ENCODE measurements at places on chromosomes 4 and X. TPM values are rescaled to one million over a fixed set of nuclear protein-coding genes. Genes with fewer than 3 reads are reported as not detected.

Gene KLB
- total RNA-seq: 0.08 TPM

Gene VCX
- total RNA-seq: not detected

Gene PPEF2
- total RNA-seq: not detected

Gene WAS
- total RNA-seq: 0.28 TPM

Gene MSL3
- total RNA-seq: 19.4 TPM

Gene SHOX
- total RNA-seq: not detected

Gene PNMA5
- total RNA-seq: not detected

Gene GATA1
- total RNA-seq: not detected

Gene DRD5
- total RNA-seq: 0.03 TPM

Gene CFP
- total RNA-seq: 0.17 TPM

Gene SPANXN1
- total RNA-seq: not detected

Gene GPC3
- 0.13 TPM for total RNA-seq

Gene FABP2
- total RNA-seq: not detected

Gene MAGIX
- 3.4 TPM for total RNA-seq

Gene GAGE12D
- total RNA-seq: not detected

Gene NPY1R
- 0.10 TPM for total RNA-seq

Gene TRIM60
- not detected for total RNA-seq

Gene GPR173
- 0.02 TPM for total RNA-seq

Gene LUZP4
- not detected for total RNA-seq

Gene PAGE4
- total RNA-seq: not detected

Gene LPAR4
- total RNA-seq: not detected

Gene TAF9B
- 10.6 TPM for total RNA-seq

Gene MAGEA2
- 0.07 TPM for total RNA-seq

Gene USP46
- 8.2 TPM for total RNA-seq

Gene HTN1
- not detected for total RNA-seq

Gene MSX1
- 8.6 TPM for total RNA-seq

Gene SLC25A14
- total RNA-seq: 17.5 TPM

Gene APOOL
- total RNA-seq: 9.8 TPM

Gene CTAG1B
- not detected for total RNA-seq

Gene NSG1
- total RNA-seq: 8.1 TPM

Gene TRIM75
- total RNA-seq: not detected

Gene PRDM5
- total RNA-seq: 2.7 TPM

Gene ASMT
- 0.15 TPM for total RNA-seq

Gene FAM193A
- total RNA-seq: 8.8 TPM

Gene CLIC2
- 0.03 TPM for total RNA-seq

Gene ADH7
- total RNA-seq: not detected

Gene NAT8L
- 13.6 TPM for total RNA-seq

Gene ANK2
- 0.72 TPM for total RNA-seq

Gene KCTD8
- total RNA-seq: not detected

Gene ALAS2
- total RNA-seq: not detected

Gene CMC4
- total RNA-seq: 16.7 TPM
